Skin of body (tissue), 3 donors: ENCODE measurements at places on chromosomes 1 and 21.

DNA sequence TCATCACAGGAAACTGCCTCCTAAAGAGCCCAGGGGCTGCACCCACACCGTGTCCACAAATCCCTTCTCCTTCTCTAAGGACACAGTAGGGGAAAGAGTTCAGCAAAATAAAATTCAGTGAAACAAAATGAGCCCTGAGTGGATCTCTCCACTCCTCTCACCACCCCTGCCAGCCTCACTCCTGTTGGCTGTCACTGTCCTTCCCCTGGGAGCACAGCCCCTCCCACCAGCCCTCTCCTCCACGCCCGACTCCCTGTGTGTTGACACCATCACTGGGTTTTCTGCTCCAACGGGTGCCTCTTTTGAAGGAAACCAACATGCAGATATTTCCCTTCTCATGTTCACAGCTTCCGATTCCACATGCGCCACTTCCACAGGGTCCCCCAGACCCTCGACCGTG is 356.2 kb downstream of the AJAP1 start:
- no peak for DNase-seq

DNA sequence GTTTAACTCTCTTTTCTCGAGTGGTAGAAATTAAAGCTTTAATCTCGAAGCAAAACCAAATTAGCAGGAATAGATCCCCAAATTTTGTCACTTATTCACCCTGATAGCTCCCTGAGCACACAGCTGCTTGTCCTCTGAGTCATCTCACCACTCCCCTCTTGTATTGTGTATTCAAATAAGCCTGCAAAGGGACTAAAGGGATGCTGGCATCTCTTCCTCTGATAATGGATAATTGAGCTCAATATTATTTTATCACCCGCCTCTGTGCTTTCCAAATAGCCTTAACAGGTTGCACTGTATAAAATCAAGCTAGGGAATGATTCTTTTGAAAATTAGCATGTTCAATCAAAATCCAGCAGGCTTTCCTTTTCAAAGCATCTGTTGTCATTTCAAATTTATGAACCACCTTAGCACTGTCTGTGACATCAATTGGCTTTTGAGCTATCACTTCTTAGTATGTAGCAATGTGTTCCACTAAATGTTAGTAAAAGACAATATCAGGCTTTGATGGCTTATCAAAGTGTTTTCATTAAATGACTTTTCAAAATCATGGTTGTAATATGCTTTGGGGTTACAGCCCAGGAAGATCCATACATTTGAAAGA is 561.6 kb downstream of the PLA2G4A start:
- DNase-seq, result no peak

GRCh38 chr21:35420656-35421055 is 371.6 kb upstream of the RUNX1 start:
- no peak for DNase-seq

- no peak for DNase-seq
Measured at GRCh38 chr1:63557365-63557987, 34.2 kb downstream of the EFCAB7 start.
